ENCODE measurements at places on chromosomes 5 and 9.

- no peak for DNase-seq
Observed at GRCh38 chr9:126528111-126528510, 85.6 kb upstream of the LMX1B start.

DNA sequence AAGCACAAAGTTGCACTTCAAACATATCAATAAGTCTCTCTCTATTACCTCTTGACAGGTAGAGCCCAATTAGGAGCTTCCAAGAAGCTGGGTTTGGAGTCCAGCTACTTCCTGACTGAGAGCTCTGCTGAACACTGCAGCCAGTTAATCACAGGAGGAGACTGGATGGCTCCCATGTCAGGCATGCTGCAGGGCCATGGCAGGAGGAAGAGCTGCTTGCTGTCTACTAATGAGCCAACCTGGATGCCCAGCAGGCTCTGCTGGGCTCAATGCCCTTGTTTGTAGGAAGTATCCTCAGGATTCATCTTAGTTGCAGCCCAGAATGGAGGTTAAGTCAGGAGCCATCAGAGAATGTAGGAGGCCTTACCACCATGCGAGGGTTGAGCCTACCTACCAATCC lies 91.9 kb downstream of the TMEM215 start:
- no peak for DNase-seq

DNA sequence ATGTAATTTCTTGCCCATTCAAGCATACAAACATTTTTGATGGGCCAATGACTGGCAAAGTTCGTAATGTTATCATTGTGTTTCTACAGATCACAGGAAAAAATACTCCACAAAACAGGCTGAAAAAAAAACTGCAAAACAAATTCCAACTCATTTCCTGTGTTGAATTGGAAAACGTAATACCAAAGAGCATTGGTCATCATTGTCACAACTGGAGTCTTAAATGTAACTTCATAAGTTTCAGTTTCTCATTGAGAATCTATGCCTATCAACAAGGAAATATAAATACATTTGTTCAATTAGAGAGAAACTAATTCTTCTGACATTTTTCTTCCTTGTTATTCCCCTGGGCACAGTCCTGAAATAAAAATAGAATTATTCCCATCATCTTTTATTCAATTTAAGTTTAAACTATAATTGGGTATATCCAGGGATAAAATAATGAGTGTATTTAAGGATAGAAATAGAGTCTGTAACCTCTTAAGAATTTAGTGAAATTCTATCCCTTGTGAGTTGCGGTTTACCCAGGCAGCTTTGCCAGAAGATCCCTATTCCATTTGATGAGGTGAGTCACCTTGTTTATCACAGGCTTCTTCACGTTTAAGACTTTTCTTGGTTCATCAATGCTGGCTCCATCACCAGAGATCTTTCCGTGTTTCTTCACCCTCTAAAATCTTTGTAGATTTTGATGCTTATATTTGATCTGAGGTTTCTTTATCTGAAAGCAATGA lies 112.7 kb upstream of the ITGA1 start:
- no peak for DNase-seq

DNA sequence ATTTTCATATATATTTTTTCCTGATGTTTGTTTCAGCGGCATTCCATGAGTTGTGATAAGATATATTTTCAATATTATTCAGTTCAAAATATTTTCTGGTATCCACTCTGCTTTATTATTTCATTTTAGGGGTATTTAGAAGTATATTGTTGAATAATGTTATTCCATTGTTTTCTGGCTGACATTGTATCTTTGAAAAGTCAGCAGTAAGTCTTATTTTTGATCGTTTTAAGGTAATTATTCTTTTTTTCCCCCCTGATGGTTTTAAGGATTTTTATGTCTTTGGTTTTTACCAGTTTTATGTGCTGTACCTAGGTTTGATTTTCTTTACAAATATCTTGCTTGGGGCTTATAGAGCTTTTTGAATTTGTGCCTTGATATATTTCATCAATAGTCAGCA lies 6.6 kb upstream of the GLRA1 start:
- no peak for DNase-seq

DNA sequence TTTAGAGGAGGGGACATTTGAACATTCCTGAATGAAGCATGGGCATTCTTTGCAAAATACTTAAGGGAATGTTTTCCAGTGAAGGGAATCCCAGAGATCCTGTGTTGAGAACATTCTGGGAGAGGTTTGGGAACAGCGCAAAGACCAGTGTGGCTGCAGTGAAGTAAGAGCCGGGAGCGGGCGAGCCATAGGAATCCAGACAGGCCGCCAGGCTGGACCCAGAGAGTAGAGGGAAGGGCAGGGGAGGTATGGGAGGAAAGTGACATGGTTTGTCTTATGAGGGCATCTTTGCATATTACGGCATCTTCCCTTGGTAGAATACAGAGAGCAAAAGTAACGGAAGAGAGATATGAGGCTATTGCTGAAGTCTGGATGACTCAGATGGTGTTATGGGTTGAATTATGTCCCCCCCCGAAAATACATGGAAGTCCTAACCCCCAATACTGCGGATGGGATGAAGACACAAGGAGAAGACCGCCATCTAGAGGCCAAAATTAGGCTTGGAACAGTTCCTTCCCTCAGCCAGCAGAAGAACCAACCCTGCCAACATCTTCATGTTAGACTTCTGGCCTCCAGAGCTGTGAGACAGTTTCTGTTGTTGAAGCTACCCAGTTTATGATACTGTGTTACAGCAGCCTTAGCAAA lies 268.2 kb downstream of the MAST4 start:
- no peak for DNase-seq

GRCh38 chr9:133184971-133185370 lies 21.3 kb upstream of the GBGT1 start:
- DNase-seq = peak; percentile 49

DNA sequence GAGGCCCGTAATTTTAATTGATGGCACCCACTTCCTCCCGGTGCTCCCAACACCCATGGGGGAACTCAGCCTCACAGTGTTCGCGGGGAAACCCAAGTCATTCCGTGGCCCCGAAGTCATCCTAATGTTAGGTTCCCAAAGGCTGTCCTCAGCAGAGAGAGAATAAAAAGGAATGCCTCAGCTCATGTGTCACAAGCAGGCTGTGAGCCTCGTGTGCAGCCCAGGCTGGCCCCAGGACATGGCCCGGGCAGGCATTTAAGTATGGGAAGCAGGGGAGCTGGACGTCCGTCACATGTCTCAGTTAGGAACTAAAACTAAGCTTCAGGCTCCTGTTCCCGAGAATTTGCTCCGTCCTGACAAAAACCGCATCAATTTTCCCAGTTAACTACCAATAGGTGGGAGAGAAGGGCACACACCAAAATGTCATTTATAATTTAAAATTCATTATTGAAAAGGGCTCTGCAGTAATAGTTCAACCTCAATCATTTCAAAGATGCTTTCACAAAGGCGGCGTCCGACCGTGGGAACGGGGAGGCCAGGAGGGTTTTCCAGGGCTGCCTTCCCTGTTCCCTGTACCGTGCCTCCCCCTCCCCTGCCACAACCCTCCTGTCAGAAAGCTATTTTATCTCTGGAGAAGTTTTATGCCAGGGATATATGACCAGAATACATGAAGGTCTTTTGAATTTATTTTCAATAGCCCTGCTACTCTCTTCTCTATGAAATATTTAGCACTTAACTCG lies 137.3 kb downstream of the FSTL4 start:
- DNase-seq = no peak

GRCh38 chr5:87114631-87115030 lies 153.1 kb upstream of the RASA1 start:
- no peak for DNase-seq

DNA sequence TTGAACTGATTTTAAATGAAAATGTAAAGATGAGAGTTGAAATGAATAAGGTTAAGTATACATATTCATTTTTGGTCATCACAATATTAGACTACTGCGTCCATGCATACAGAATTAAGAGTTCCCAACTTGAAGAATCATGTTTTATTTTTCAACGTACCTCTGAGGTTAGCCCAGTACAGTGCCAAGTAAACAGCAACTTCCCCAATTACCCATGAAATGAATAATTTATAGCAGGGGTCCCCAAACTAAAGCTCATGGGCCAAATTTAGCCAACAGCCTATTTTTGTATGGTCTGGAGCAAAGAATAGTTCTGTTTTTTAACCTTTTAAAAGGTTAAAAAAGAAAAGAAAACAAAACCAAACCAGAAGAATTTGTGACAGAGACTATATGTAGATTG lies 167.9 kb downstream of the CDC42SE2 start:
- no peak for DNase-seq

DNA sequence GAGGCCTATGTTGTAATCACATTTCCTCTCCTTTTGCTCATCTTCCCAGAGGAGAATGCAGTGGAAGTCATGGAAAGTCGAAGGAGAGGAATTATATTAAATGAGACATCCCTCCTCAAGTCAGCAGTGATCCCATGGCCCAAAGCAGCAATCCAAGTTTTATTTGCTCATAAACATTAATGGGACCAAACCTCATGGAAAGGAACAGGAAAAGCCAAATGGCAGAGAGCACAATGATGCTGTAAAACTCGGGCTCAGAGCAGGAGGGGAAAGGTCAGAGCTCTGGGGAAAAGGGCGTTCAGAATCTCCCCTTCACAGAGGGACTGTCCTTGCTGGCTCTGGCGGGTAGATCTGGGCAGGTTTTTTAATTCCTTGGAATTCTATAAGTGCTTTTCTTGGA lies 175.8 kb downstream of the C5orf15 start:
- DNase-seq = no peak

DNA sequence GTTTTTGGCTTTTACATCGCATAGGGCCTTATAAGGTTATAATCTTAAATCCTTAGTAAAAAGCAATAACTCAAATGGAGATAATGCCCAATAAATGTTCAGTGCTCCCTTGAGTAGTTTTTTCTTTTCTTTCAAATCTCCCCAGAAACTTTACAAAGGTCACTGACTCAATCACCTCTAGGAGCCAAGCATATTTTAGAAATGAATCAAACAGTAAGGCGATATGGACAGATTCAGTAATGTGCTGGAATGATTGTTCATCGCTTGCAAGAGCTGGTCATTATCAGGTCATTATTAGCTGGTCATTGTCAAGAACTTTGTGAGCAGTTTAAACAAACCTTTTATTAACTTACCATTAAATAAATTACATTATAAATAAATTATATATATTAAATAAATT lies 130.4 kb upstream of the SLIT3 start:
- no peak for DNase-seq

GRCh38 chr5:136108180-136108611 lies 24.4 kb upstream of the SMAD5 start:
- no peak for DNase-seq

GRCh38 chr9:86978413-86978812 lies 31.1 kb upstream of the GAS1 start:
- no peak for DNase-seq

DNA sequence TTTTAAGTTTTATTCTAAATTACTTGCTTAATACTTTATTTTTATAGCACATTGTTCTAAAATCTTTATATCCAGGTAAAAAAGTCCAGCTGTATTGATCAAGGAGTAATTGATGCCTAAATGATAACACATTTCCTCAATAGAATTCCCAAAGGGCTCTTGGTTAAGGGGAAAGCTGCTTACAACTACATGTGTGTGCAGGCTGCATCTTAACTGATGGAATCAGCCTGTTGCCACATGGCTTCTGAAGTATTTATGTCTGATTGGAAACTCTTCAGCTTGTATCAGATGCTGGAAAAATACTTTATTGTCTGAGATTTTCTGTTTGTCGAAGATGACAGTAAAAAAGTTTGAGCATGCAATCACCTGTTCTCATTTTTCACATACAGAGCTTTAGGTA lies 182.6 kb downstream of the FBXL7 start:
- no peak for DNase-seq

DNA sequence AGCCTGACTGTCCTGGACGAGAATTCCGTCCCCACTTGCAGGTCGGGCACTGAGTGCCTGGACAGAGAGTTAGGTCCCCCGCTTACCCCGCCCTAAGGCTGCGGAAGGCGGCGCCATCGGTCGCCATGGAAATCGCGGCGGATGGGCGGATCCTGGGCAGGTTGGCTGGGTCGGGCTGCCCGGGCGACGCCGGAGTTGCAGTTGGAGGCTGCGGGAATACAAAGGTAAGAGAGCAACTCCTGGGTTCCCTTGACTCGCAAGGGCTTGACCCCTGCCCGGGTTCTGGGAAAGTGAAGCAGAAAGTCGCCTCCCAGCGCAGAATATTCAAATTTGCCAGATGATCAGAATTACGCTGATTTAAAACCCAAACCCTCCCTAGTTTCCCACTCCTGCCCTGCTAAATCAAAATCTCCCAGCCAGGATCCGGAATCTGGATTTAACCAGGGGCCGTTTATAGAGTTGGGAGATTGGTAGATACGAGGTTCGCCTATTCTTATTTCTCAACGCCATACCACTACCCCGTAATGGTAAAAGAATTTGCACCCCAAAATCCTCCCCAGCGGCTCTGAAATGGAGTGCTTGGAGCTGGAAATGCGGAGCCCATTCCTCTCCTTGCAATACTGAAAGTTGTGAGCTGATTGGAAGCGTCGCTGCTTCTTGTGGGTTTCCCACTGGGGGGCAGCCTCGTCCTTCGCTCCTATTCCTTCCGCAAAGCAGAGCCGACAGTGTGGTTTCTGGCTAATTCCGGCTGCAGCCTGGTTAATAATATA lies 156.4 kb upstream of the RASEF start:
- DNase-seq = peak; percentile 80

DNA sequence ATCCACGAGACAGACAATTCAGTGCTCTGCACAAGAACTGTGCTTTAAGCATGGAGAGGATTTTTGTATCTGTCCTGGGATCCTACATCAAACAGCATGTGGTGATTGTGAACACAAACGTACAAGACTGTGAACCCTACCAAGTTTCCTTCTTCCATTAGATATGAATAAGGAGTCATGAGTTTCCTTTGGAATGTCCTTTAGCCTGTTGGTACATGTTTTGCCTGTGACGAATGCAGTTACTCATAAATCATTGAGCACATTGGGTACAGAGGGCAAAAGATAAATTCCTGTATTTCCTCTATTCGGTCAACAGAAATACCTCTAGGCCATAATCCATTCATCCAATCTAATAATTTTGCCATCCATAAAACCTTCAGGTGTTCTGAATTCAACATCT lies 61.5 kb downstream of the FXN start:
- DNase-seq = no peak

GRCh38 chr9:34992376-34992951 lies 2.9 kb downstream of the DNAJB5 start:
- DNase-seq = no peak

DNA sequence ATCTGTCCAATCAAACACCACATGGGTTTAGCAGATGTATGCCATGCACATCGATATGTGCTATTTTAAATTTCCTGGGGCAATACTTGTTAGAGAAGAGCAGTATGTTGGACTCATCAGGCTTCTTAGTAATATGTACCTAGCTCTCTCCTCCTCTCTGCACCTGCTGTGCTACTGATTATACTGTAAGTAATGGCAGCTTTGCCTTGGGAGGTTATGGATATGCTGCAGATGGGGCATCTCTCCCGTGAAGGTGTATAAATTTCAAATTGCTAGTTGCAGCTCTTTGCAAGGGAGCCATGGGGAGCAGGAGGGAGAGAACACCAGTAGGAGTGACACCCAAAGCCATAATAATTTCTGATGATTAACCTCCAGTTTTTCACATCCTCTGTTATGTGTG lies 101.5 kb downstream of the SPATA31D1 start:
- DNase-seq = no peak

GRCh38 chr5:41748631-41749030 lies 121.6 kb downstream of the OXCT1 start:
- no peak for DNase-seq
